ENCODE measurements at places on chromosomes 16 and 17. TPM values are rescaled to one million over a fixed set of nuclear protein-coding genes. Genes with fewer than 3 reads are reported as not detected.
A peak's percentile ranks its signal among the peaks of the same experiment; 100 is the strongest.

DNA sequence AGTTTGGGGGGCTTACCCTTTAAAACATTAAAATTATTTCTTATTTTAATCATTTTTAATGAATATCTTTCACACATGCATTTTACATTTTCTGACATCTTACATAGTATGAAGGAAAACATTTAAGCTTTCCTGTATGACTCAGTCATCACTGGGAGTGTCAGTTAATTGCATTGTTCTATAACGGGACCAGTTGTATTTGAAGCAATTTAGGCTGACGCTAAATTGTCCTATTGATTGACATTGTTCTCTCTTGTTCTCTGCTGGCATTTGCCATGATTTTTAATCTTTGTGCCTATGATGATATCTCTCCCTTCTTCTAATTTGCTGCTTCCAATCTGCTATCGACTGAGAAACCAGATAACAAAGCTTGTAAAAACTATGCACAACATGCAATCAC lies 190.5 kb upstream of the PIRT start:
- DNase-seq = no peak

- DNase-seq = peak; percentile 80
Observed at GRCh38 chr17:1562176-1562643, 382 bp downstream of the PITPNA start.

DNA sequence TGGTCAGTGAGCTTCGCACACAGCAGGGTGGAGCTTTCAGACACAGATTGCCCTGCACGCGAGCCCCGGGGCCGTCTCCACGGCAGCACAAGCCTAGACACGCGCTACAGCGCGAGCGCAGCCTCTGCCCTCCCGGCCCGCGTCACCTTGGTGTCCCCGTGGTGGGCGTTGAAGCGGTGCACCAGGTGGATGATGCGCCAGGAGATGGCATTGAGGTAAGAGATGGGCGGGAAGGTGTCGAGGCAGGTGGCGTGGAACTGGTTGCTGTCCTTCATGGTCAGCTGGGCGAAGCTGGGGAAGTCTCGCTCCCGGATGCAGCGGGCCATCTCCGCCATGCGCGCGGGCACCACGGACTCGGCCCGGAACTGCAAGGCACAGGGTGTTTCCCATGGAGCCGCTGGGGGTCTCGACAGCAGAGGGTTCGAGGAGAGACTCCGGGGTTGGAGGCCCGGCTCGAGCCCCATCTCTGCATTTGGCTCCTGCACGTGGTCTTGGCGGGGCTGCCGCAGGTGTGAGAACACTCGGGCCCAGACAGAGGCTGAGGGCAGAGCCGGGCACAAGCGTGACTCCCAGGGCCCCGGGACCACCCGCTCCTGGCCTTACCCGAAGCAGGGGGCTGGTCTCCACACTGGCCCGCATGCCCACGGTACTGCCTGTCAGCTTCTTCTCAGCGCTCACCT lies 4.3 kb upstream of the CYBA start:
- DNase-seq = no peak

DNA sequence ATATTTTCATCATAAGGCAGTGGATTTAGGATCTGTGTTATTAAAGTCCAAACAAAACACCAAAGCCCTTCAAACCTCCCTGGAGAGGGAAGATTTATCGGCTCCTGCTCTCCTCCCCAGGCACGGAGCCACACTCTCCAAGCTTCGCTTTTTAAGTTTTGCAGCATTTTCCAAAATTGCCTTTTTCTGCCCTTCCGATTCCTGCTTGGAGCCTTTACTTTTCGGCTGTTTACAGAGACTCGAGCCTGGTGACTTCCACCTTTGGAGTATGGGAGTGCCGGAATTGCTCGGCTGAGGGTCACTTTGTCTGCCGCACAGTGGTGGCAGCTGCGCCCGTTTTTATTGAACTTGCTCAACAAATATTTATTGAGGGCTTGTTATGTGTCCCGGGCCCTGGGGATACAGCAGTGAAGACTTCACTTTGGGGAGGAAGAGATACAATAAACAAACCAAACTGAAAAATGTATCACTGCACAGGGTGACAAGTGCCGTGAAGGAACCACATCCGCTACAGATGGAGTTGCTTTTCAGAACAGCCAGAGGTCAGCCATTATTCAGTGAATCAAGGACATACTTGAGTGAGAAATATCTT lies 185.5 kb downstream of the NTN1 start:
- DNase-seq = no peak

DNA sequence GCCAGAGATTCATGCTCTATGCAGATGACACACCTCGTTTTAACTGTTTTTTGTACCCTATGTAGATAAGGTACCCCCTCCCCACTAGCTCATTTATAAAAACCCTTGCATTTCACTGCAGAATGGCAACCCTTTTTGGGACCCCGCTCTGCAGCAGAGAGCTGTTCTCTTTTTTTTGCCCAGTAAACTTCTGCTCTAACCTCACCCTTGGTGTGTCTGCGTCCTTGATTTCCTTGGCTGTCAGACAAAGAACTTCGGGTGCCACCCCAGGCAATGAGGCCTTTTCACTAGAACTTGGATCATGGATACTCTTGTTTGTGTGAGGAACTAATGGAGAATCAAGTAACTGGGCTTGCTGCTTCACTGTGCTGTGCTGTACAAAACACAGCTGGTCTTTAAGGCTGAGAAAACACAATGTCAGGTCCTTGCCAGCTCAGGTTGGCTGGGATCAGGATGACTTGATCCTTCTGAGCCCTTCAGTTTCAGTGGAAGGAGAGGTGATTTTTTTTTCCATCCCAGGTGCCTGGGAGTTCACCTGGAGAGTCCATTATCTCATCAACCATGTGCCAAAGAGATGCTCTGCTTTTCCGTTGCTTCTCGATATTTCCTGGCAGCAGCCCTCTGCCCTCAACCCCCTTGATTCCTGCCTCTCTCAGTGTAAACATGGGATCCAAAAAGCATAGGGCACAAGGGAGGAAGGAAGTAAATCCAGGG lies 133.2 kb upstream of the FAM20A start:
- no peak for DNase-seq

- DNase-seq = no peak
Observed at GRCh38 chr17:73794336-73794735, 150.1 kb upstream of the SDK2 start.

DNA sequence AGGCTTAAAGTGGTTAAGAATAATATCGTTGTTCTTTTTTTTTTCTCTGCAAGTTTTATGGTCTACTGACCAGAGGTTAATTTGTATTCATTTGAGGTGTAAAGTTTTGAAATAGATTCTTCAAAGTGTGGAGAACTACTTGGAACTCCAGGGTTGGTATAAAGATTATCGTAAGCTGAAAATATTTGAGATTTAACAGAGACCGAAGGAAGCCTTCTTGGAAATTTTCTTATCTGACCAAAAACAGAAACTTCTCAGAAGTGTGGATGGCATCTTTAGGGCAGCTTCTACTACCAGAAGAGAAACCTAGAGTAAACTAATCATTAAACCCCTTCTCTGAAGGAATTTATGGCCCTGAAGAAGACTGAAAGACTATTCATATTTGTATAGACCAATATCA lies 206.8 kb upstream of the MON1B start:
- DNase-seq = no peak

- DNase-seq = no peak
Observed at GRCh38 chr17:30996486-30996885, 25.6 kb downstream of the RNF135 start.

- no peak for DNase-seq
Observed at GRCh38 chr17:76541739-76542454, 2.1 kb downstream of the PRCD start.

- DNase-seq = no peak
Observed at GRCh38 chr17:57245786-57246185, 10.5 kb upstream of the MSI2 start.

DNA sequence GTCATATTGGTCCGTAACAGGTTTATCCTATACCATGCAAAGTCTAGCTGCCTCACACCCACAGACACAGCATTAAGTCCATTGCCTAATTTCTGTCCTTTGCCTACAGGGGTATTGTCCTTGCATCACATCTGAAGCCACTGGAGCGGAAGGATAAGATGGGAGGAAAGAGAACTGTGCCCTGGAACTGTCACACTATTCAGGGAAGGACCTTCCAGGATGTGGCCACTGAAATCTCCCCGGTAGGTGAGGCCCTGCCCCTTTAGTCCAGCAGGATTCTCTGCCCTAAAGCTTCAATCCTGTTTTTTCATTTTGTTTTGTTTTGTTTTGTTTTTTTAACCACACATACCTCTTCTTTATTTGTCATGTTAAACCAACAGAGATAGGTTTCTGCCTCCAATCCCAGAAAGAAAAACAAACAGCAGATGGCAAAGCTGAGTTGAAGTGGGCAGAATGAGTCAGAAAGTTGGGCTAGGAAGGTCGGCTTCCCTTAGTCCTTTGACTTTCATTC lies 2.2 kb upstream of the EFTUD2 start:
- DNase-seq = no peak

- DNase-seq = no peak
Observed at GRCh38 chr17:9356488-9356911, 219.1 kb downstream of the STX8 start.

GRCh38 chr16:6957681-6958080 lies 375.0 kb upstream of the RBFOX1 start:
- DNase-seq = no peak

GRCh38 chr16:62038646-62039045 lies 2.4 kb upstream of the CDH8 start:
- no peak for DNase-seq

GRCh38 chr16:35678-36305 lies 17.6 kb downstream of the POLR3K start:
- no peak for DNase-seq

DNA sequence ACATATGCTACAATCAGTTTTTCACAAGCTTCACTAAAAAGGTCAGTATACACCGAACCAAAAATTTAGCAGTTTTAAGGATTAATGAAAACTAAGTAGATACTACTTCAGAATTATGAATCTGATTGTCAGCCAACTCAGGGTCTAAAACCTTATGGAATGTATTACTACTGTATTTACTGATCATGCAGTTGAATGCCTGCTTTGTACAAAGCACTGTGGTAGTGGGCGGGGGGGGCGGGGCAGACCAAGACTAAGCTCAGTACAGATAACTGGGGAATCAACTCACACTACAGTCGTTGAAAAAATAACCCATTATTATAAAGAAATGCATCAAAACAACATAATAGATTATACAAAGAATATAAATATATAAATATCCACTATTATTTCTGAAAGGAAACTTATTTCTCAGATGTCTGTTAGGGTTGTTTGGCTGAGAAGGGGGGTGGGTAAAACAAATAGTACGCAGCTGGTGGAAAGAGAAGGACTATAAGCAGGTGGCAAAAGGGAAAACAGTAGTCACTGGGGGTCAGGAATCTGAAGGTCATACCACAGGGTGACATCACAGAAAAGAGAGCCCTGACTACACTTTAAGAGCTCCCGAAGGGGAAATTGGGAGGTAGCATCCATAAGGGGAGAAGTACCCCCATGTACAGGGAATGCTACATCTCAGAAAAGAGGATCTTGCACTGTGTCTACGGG lies 109.4 kb upstream of the AXIN2 start:
- no peak for DNase-seq

DNA sequence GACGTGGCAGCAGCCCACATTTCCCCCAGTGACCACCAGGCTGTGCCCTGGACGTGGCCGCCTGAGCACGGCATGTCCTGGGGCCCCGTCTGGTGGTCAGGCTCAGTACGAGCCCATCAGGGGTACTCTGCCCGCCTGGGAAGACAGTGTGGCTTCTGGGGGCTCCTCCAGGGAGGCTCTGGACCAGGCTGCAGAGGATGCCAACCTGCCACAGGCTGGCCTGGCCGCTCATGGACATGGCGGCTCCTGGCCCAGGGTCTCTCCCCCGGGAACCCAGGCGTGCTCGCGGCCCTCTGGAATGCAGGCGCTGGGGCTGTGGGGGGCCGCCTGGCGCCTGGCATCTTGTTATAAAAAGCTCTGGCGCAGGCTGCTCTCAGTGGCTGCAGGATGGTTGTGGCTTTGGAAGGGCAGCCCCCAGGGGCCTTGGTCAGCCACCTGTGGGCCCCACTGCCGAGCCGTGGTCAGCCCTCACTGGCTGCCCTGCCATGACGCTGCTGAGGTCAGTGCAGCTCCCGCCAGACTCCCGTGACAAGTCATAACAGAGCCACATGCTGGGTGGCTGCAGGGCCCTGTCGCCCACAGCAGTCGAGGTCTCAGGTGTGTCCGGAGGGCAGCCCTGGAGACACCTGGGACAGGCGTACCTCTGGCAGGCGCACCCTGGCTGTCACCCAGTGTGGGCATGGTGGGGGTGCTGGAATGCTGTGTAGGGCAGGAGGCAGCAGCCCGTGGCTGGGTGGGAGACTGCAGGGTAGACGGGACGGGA lies 15.0 kb downstream of the CENPX start:
- no peak for DNase-seq

DNA sequence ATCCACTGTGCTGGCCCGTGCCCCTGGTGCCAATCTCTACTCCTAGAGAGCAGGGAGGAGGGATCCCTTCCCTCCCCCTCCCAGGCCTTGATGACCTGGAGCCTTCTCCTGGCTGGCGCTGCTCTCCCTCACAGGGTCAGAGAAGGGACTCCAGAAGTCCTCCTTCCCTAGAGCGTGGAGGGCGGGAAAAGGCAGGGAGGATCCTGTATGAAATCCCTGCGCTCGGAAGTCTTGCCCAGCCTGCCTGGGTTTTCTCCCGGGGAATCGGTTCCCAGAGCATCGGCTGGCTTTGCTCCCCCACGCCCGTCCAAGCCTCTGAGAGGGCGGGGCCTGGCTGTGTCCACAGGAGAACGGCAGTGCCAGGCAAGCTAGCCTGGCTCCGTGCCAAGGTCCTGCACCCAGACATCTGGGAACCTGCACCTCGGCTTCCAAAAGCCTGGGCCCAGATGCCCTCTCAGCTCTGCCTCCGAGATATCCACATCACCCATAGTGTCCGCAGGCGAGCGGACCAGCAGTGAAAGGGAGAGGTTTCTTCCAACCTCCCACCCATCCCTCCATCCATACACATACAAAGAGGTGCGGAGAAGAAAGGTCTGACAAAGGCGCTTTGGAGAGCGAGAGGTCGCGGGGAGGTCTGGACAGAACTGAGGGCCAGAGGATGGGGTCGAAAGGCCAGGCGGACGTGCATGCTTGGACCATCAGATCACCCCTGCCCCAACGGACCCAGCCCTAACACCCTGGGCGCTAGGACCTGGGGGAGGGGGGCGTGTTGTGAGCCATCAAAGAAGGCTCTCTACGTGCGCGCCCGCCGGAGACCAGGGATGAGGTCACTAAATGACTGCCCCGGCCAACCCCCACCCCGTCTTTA lies 1.1 kb downstream of the MPP2 start:
- DNase-seq = peak; percentile 92

- DNase-seq = no peak
Observed at GRCh38 chr16:49659356-49659755, 196.6 kb downstream of the ZNF423 start.

GRCh38 chr16:68288252-68288650 lies 22.5 kb downstream of the SLC7A6OS start:
- DNase-seq = no peak

- no peak for DNase-seq
Observed at GRCh38 chr16:50430076-50430475, 61.3 kb upstream of the BRD7 start.

The ST6GALNAC2 gene
- polyA plus RNA-seq = 6.5 TPM

The COX6A2 gene
- polyA plus RNA-seq = 5.5 TPM

The CDC6 gene
- 0.49 TPM for polyA plus RNA-seq

The MT1G gene
- 2,564 TPM for polyA plus RNA-seq

The PERCC1 gene
- not detected for polyA plus RNA-seq

The PYDC1 gene
- polyA plus RNA-seq = not detected

The PPM1E gene
- 0.47 TPM for polyA plus RNA-seq

The GDPD3 gene
- 17.7 TPM for polyA plus RNA-seq

The TRPV2 gene
- 8.6 TPM for polyA plus RNA-seq

The NAGS gene
- 8.7 TPM for polyA plus RNA-seq

The SLC12A3 gene
- polyA plus RNA-seq = 277 TPM

The PRAC1 gene
- not detected for polyA plus RNA-seq

The AIPL1 gene
- polyA plus RNA-seq = not detected

All from kidney (tissue), 22 donors.